Spinal cord (tissue), 10 donors: ENCODE measurements at places on chromosomes 3 and 15.

- DNase-seq = no peak
Measured at GRCh38 chr15:94306700-94307650, 75.6 kb downstream of the MCTP2 start.

- DNase-seq = no peak
Measured at GRCh38 chr15:58608129-58608590, 141.3 kb downstream of the ADAM10 start.

DNA sequence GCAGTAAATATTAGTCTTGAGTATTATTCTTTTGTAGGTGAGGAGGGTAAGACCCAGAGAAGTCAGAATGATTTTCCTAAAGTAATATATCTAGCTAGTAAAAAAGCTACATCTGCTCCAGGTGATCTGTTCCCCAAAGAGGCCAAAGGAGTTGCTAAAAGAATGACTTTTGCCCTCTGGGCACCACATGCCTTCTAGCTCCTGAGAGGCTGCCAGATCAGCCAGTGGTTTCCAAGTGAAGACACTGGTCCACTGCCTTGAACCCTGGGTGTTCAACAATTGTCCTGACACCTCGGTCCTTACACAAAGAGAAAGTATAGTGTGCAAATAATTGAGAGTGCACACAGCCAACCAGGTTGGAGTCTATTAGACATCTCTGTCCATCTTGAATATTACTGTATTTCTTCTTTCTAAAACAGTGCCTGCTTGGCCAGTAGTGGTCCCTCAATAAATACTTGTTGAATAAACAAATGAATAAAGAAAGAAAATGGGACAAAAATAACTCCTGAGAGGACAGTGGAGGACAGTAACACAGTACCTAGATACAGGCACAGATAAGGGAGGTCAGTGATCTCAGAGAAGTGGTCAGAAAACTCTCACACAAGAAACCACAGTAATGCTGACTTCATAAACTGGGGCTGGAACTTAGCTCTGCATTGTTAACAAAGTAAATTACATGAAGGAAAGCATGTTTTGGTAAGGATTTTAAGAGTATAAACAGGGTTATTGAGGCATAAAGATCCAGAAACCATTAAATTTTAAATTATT, 56.6 kb upstream of the CSTA start:
- no peak for DNase-seq

- peak; percentile 55 for DNase-seq
Measured at GRCh38 chr3:15345066-15345607, 12.8 kb upstream of the SH3BP5 start.

DNA sequence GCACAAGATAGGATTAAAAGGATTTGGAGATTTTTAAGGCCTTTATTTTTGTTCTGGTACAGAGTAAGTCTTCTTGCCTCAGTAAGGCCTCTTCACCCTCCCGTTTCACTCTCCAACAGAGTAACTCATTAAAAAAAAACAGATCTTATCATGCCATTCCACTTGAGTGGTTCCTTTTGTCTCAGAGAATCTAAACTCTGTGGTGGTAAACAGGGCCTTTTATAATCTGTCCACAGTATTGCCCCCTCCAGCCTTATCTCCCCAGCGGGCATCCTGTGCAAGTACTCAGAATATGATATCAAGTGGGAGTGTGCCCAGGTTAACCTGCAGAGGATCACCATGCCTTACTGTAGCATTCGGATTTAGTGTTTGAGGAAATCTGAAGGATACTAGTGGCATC, 20.3 kb upstream of the ATOSA start:
- no peak for DNase-seq

DNA sequence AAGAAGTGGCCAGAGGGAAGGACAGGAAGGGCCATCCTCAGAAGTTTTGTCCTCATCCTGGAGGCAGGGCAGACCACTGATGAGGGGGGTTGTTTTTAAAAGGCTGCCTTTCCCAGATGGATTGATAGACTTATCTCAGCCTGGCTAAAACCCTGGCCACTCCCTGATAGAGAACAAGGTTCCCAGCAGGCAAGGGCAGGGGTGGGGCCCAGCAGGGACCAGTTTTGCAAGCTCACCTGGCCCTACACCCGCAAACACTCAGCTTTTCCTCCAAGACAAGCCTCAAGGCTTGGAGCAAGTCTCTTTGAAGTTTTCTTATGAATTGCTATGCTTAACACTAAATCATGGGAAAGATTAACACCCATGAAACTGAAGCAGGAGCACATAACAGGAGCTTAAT, 9.1 kb downstream of the LIPC start:
- DNase-seq = no peak

- DNase-seq = peak; percentile 52
Measured at GRCh38 chr3:9809615-9810432, at the start of gene TTLL3. Gene TTLL3, plus strand, starts transcription at chr3:9810262. Its CDS starts 400 bp downstream, at chr3:9810662.

- no peak for DNase-seq
Measured at GRCh38 chr3:59081071-59081470, 31.2 kb upstream of the CFAP20DC start.

GRCh38 chr3:183437666-183438564, 9.5 kb upstream of the MCF2L2 start:
- DNase-seq = no peak

DNA sequence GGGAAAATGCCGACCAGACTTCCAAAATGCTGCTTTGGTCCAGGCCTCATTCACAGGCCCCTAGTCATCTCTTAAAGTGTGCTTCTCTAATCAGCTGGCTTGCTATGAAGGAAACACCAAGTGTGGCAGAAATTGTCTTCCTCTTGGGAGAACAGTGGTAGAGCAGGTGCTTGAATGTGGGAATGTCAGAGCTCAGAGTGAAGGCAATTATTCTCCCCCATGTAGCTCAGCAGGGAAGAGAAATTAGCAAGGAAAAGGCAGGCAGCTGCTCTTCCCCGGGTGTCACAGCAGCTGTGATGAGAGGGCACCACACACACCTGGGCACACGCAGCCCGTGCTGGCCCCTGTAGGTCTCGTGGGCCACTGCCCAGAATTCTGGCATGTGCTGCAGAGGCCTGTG, 358.5 kb downstream of the WDR72 start:
- no peak for DNase-seq

DNA sequence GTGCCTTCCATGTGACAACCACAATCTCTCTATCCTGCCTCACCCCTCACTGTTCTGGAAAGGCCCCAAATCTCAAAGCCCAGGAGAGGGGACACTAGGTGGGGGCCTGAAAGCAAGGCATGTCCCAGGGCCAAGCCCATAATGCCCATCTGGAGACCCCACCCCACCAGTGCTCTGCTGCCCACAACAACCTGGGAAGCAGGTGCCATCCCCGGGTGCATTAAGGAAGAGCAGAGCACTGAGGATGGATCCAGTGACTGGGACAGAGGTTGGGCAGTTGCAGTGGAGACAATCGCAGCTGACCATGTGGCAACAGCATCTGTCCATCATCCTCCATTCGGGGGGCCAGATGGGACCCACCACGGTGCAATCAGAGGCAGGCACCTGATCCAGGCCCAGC, 106.2 kb upstream of the PRR20G start:
- no peak for DNase-seq

- no peak for DNase-seq
Measured at GRCh38 chr3:112381673-112382542, 49.0 kb downstream of the CD200 start.

GRCh38 chr15:63156755-63157117, 541 bp downstream of the RPS27L start:
- no peak for DNase-seq

DNA sequence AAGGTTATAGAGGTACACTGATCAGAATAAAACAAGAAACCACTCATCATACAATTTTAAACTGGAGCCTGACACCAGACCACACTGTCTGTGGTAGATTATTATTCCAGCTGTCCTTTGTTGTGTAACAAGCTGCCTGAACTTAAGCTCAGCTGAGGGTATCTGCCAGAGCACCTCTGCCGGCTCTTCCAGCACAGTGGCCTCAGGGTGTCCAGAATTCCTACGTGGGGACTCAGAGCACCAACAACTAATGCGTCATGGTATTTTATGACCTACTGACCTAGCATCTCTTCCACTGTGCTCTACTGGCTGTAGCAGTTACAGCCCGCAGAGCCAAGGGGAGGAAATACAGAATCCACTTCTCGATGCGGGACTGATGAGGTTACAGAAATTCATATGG, 15.6 kb upstream of the RAF1 start:
- no peak for DNase-seq

- DNase-seq = no peak
Measured at GRCh38 chr15:68177742-68178141, 27.4 kb downstream of the CALML4 start.

- DNase-seq = no peak
Measured at GRCh38 chr3:117118604-117119003, 409.0 kb downstream of the TUSC7 start.

DNA sequence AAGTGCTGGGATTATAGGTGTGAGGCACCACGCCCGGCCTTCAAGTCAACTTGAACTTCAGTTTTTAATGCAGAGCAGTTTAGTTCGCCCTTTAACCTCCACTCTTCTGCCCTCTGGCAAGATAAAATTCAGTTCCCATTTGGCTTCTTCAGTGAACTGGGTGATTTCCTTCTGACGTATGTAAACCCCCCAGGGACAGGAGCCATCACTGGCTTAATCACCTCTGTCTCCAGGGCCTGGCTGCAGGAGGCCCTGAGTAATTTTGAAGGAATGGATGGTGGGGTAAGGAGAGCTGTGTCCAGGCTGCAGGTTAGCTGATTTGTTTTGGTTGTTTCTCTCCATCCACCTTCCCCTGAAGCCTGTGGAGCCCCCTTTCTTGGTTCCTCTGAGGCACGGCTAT, 11.9 kb downstream of the MCM2 start:
- no peak for DNase-seq

GRCh38 chr3:15214758-15215157, 8.7 kb downstream of the CAPN7 start:
- no peak for DNase-seq

DNA sequence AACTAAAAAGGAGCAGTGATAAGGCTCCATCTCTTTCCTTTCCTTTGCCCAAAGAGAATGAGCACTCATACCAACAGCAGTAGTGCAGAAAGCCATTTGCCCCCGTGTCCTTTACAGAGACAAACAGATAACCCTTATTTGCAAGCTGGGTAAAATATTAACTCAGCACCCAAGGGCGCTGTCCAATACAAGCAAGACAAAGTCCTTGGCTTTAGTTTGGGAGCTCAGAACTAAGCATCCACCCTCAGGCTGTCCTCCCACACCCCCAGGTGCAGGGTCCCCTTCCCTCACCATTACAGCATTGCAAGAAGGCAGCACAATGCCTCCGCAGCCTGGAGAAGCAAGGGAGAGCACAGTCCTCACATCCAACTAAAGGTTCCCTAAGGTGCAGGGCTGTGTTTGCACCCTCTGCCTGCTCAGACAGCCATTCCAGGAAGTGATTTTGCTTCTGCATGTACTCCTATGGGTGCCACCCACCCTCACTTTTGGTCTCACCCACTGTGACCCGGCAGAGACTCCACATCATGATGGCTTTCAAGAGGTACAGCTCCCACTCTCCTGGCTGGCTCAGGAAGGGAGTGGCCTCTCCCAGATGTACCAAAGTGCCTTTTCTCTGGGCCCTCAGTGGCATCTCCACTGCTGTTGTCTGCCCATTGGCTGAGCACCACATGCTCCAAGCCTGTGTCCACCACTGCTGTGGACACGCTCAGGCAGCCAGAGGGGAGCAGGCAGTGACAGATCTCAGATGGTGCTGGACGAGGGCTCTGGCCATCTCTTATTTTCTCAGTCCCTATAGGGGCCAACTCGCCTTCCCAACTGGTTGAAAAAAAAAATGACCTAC, 34.1 kb upstream of the HES1 start:
- no peak for DNase-seq

- peak; percentile 54 for DNase-seq
Measured at GRCh38 chr15:74156678-74157411, 16.7 kb upstream of the ISLR start.

DNA sequence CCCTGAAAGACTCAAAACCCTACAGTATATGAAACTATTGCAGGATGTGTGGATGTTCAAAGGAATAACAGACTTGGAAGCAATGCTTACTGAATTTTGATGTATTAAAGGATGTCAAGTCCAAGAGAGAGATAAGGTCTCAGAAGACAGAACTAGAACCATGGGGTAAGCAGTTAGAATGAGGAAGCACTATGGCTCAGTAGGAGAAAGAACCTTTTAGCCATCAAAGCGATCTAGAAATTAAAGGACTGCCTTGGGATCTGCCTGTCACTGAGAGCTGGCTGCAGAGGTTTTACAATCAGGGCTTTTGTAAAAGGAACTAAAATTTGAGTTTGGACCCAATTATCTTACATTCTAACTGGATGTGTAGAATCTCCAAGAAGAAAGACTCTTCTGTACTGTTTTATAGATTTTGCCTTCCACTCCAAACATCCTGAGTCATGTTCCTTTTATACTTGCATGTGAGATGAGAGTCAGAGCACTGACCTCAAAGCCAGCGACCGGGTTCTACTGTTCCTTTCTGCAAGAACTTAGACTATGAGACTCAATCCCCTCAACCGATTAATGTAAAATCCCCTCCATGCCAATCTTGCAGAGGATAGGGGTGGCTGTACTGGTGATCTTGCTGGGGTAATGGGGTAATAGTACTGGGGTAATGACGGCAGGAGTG, 412.3 kb upstream of the TPRG1 start:
- no peak for DNase-seq

DNA sequence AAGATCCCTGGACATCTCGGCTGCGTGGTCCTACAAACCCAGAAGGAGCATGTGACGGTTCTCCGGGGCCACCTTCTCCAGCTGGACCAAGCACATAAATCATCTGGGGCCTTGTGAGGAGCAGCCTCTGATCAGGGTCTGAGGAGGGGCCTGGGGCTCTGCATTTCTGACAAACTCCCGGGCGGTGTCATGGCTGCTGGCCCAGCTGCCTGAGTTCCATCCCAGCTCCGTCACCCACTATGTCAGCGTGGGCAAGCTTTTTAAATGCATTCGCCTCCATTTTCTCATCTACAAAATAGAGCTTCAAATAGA, 126.3 kb upstream of the MEF2A start:
- no peak for DNase-seq

DNA sequence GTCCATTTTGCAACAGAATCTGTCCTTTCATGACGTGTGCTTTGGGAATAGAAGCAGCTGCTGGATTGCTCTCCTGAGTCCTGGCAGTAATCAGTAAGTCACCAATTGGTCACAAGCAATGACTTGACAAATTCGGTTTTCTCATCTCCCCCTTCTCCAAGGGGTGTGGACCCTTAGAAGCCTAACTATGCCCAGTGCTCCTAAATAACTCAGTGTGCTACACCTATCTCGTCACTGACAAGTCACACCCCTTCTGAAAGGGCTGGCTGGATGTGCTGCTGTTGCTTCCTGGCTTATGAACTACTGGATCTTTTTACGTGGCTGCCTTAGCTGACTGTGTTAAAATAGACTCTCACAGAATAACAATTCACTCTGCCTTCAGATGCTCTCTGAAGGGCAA, 1351.5 kb downstream of the ZPLD1 start:
- DNase-seq = no peak
